DMS79 treated with DMSO at 0.1 percent for 48 hours (cell line): ENCODE measurements at places on chromosomes 4 and X.

- DNase-seq = no peak
Observed at GRCh38 chrX:113873056-113873455, 710.8 kb upstream of the HTR2C start.

- DNase-seq = no peak
Observed at GRCh38 chr4:150960818-150961217, 54.3 kb downstream of the LRBA start.

DNA sequence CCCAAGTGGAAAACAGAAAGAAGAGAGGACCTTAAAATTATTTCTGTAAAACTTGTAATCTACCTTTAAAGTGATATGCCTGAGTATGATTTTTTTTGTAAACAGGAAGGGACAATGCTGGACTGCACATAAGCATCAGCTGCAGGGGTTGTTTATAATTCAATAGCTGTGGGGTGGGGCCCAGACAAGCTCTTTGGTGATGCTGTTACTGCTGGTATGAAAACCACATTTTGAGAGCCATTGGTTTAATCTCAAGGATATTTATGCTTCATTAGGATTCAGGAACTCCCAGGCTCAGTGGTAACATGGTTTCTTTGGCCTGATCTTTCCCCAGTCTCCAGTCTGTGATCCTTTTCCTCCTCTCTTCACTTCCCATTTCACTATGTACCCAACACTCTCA lies 34.3 kb upstream of the GRPR start:
- DNase-seq = no peak

- DNase-seq = no peak
Observed at GRCh38 chr4:159010563-159011260, 92.2 kb upstream of the RAPGEF2 start.

DNA sequence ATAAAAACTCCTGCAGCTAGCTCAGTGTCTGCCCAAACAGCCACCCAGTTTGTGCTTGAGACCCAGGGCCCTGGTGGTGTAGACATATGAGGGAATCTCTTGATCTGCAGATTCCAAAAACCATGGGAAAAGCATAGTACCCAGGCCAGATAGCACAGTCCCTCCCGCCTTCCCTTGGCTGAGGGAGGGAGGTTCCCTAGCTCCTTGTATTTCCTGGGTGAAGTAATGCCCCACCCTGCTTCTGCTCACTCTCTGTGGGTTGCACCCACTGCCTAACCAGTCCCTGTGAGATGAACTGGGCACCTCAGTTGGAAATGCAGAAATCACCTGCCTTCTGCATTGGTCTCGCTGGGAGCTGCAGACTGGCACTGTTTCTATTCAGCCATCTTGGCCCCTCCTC lies 54.6 kb downstream of the USP26 start:
- no peak for DNase-seq
